Endothelial cell of umbilical vein (primary cell): ENCODE measurements at places on chromosomes 12 and 14. TPM values are rescaled to one million over a fixed set of nuclear protein-coding genes. Genes with fewer than 3 reads are reported as not detected.

Gene CERS5
- total RNA-seq: 60.4 and 66.4 TPM in 2 replicates

Gene ZC3H14
- total RNA-seq: 59.6 and 61.8 TPM in 2 replicates

DNA sequence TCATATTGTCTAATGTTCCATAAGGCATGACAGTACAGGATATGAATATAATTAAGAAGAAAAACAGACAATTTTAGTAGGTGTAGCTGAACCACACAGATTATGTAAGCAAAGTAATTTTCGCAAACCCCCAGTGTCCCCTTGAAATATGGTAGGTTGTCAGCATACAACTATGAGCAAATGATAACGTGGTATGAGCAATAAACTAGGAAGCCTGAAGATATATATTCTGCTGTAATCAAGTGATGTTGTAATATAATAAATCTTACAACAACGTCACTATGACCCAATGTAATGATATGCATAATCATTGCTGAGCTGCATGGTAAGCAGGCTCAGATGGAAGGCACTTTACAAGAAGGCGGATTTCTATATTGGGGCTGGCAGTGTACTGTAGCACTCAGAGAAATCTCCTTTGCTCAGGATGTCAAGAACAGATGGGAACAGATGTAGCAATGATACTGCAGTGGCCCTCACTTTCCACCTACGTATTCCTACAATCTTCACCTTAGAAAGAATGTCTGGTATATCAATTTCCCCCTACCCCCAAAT, 47.8 kb upstream of the MYF6 start:
- DNase-seq: no peak

Gene LRIG3
- 42.9 and 55.5 TPM in 2 replicates for total RNA-seq

Gene SERPINA9
- total RNA-seq: not detected in 2 replicates

Gene IRAK3
- total RNA-seq: 7.4 and 8.5 TPM in 2 replicates

- DNase-seq: peak; percentile 12
Measured at GRCh38 chr12:43501703-43502102, 50.3 kb downstream of the ADAMTS20 start.

Gene PSME2
- total RNA-seq: 107 and 126 TPM in 2 replicates

DNA sequence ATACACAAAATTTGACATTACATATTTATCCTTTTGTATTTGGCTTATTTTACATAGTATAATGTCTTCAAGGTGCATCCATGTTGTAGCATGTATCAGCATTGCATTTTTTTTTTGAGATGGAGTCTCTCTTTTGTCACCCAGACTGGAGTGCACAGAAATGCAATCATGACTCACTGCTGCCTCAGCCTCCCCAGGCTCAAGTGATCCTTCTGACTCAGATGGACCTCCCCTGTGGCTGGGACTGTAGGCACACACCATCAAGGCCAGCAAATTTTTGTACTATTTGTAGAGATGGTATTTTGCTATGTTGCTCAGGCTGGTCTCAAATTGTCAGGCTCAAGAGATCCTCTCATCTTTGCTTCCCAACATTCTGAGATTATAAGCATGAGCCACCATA, 214.4 kb upstream of the ALG10B start:
- no peak for DNase-seq

DNA sequence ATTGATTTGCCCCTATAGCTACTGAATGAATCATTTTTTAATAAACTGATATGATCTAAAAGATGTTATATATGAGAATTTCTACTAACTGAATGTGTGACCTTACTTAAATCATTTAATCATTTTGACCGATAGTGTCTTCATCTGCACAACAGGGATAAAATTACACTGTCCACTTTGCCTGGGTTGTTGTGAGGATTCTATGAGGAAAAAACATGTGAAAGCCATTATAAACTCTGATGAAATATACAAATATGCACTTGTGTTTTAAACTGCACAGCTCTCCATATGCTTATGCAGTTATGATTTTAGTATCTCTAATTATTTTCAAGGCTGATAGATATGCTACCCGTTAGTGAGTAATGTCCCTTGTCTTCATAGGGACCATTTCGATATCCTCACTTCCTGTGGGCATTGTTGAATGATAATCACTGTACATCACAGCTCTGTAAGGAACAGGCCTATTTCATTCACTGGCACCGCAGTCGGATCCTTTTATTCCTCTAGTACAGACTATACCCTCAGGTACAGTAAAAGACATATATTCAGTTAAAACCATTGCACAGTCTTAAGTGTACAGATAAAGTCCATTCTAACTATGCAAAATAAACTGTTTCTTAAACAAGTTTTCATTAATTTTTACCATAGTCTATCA, 88.7 kb upstream of the RAP1B start:
- DNase-seq: no peak

Gene DPY19L2
- 1.6 and 2.3 TPM in 2 replicates for total RNA-seq

GRCh38 chr14:52937306-52937705, 13.5 kb downstream of the FERMT2 start:
- no peak for DNase-seq

Gene TMTC1
- total RNA-seq: 5.1 and 5.4 TPM in 2 replicates

GRCh38 chr12:10140001-10140400, 10.0 kb upstream of the CLEC7A start:
- peak; percentile 84 for DNase-seq

Gene HCAR1
- total RNA-seq: not detected in 2 replicates

- DNase-seq: no peak
Measured at GRCh38 chr12:15044471-15044870, 71.6 kb downstream of the PDE6H start.

DNA sequence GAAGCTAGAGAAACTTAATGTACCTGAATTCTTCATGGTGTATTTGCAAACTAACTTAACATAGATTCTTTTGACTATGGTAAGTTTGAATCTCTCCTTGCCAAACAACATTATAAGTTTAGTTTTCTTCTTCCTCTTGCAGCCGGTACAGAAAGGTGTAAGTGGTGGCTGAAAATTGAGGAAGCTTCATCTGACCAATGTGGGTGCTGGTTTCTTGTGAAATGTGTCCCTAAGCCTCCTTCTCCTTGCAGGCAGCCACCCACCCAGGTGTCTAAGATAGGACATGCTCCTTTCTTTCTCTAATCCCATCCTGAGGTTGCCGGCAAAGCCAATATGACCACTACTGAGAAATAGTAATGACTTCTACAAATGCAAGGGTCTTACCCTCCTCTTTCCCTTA, 20.6 kb downstream of the GSG1 start:
- DNase-seq: no peak

- no peak for DNase-seq
Measured at GRCh38 chr12:1820191-1820895, at the start of gene LRTM2. TSS of gene LRTM2 (plus strand) at chr12:1820565. CDS start at chr12:1828149, 7,584 bp downstream.

- DNase-seq: no peak
Measured at GRCh38 chr14:68800390-68800789, 7.5 kb upstream of the ZFP36L1 start.

DNA sequence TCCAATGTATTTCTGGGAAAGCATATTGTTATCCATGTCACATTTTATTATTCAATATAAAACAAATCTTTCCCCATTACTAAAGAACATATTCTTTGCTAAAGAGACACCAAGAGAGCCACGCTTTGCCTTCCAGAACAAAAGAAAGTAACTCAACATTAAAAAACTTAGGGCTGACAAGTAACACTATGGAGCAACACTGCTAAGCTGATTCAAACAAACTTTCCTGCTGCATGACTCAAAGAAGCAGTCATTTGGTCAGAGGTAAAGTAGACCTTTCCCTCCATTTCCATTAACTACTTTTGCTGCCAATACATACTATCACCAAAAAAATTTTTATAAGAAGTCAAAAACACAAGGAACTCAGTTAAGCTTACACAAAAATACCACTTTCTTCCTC, 83.0 kb downstream of the DENND5B start:
- no peak for DNase-seq

DNA sequence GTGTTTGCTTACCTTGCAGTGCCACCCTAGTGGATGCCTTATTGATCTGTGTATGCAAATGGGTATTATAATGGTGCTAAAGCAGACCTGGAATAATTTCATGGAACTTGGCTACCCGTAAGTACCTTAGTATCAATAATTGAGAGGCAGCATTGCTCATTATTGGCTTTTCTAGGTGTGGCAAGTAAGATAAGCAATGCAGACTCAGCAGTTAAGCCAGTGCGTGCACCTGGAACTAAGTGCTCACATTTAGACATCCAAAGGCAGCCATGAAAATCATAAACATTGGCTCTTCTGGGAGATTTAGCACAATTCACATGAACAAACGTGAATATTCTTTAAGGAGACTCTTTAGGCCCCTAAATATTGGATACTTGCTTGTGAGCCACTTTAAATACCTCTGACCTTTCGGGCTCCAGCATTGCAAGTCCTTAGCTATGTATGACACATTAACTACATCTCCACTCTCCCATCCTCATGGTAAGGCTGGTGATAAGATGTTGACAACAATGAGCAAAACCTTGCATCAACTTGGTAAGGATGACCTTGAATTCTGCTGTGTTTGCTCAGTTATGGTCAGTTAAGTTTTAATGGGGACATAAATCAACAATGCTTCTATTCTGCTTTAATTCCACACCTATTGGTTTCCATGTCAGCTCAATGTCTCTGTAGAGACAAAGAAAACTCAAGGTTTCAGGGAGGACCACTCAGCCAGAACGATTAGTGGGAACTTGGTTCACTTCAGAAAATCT, 112.0 kb downstream of the SLC5A8 start:
- no peak for DNase-seq

DNA sequence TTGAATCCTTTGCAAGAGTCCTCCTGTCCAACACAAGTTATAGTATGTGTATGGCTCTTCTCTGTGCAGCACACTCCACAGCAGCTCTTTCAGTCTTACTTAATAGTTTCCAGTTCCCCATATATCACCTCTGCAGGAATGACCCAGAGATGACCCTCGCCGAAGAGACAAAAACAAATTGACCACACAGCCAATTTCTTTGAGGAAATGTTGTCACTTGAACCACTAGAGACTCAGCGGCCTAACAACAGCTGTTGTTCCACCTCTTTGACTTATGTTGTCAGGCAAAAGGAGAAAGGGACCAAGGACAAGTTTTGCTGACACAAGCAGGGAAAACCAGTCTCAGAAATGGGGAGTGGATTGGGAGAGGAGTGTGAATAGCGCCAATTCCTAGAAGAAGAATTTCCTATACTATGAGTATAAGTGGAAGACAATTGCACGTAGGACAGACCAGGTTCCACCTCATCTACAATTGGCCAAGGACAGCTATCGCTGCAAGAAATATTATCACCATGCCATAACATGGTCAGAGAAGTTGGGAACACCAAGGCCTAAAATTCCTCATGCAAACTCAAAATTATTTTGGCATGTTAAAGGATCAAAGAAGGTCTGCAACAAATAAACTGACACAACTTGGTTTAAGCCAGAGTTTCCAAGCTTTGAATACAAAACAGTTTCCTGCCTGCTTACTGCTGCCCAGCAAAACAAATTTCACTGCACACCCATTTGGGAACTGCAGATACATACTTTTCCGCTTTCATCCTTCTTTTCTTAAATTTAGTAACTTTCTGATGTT, 41.7 kb upstream of the ITPR2 start:
- DNase-seq: peak; percentile 52

DNA sequence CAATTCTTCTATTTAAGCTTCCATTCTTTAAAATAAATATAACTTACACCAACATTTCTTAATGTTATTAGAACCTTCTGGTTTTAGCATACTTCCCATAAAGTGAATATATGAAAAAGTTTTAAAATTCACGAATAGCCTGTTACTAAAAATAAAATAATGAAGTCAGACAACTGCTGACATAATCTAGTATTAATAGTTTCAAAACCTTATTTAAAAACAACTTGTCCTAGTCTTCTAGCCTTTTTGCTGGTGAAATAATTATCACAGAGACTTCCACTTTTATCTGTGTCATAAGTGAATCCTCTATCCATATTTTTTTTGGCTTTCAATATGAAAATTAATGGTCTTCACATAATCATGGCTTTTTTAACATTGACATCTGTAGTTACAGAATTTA, 93.8 kb upstream of the MON2 start:
- no peak for DNase-seq

Gene KLRC2
- not detected in 2 replicates for total RNA-seq

GRCh38 chr12:123720141-123720814, 8.1 kb downstream of the ATP6V0A2 start:
- DNase-seq: peak; percentile 12

Gene SLC41A2
- total RNA-seq: 7.5 and 8.0 TPM in 2 replicates

DNA sequence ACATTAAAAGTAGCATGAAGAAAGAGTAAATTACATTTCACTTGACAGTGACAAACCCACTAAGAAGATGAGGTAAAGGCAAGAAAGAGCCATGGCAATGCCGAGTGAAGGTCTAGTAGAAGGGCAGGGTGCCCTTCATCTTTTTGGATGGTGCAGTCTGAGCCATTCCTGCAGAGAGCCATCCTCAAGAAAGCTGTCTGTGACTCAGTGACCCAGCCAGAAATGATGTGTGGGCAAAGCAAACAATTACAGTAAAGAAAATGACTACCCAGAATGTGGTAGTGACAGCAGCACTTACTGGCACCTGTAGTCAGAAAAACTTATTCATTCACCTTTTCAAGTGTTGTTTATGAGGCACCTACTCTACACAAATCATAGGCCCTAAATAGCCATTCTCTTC, 281.7 kb downstream of the DUSP6 start:
- no peak for DNase-seq

DNA sequence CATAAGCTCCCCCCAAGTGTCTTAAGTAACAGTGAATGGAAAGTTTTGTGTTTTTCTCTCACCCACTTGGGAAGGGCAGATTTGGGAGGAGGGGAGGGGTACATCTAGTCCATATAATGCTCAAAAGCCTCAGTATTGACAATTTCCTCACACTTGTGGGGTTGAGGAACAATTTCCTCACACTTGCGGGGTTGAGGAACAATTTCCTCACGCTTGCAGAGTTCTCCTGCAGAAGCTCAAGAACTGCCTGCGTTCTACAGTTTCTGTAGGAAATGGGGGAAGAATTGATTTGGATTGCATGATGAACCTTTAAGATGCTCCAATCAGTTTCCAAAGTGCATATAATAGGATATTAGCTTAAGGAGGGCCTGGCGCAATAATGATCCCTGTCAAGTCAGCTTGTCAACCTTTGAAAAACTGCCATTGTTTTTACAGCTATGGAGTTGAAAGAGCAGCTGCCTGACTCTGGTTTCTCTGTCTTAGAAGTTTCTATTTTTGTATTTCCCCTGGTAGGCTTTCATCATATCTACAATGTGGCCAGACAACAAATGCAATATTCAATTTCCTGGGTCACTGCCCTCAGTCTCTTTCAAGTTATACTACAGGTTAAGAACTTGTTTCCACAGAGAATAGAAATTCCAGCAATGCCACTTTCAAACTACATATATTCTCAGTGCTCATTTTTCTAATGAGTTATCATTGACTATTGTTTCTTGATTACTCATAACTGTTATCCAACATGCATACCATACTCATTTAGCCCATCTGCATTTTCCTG, 66.5 kb downstream of the PLEKHG7 start:
- peak; percentile 91 for DNase-seq
